Activated gamma-delta T cell treated with Interleukin-2 at 50 U/mL for 16 hours (primary cell): ENCODE measurements at places on chromosomes 7 and 10.

DNA sequence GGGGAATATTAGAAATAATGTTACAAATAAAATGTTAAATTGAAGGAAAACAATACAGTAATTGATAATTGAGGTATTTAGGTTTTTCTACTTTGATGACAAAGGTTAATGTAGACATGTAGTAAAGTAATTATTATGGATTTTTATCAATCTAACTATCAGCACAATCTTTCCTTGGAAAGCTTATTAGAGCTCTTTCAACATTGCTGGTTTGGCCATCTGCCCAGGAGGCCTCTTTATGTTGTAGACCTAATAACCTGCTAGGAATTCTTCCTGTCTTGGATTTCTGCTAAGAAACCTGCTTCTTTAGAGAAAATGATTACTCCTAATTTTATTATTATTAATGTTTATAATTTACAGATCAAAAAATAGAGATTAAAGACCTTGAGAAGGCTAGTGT, 78.9 kb downstream of the CHRM2 start:
- DNase-seq = no peak

GRCh38 chr7:154795437-154795836, 207.5 kb downstream of the PAXIP1 start:
- no peak for DNase-seq

- DNase-seq = no peak
Observed at GRCh38 chr10:71046747-71047146, 158.4 kb upstream of the PCBD1 start.

DNA sequence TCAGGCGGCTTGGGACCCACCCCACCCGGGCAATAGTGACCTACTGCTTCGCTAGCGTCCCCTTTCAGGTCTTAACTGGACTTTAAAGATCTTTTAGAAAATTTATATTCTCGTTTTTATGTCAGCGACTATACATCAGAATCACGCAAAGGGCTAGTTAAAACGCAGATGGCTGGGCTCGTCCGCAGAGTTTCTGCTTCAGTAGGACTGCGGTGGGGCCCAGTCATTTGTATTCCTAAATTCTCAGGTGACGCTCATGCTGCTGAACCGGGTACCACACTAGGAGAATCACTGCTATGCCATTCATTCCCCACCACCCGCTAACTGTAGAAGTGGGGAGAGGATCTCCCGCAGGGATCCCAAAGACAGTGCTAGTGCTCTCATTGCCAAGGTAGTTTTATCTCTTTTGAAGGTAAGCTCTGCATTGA, 12.0 kb upstream of the SP8 start:
- DNase-seq = no peak

DNA sequence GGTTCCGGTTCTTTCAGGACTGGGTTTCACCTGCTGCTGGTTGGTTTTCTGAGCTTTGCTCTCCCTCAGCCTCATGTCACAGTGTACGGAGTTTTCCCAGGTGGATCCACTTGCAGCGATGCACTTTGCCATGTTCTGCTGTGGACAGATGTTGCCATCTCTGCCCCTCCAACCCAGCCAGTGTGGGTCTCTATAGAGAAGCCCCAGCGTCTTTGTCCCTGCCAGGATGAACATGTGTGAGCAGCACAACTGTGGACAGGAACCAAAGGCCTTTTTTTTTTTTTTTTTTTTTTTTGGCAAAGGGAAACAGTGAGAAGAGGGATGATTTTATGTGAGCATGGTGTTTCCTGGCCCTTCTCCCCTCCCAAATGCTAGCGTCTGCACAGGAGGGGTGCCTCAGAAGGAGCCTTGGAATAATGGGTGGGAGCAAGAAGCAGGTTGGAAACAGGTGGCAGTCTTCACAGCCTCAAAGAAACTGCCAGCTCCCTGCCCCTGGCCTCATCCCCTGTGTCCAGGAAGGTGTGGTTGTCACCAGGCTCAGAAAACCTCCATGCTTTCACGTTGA, 106.5 kb downstream of the RPS24 start:
- DNase-seq = no peak

DNA sequence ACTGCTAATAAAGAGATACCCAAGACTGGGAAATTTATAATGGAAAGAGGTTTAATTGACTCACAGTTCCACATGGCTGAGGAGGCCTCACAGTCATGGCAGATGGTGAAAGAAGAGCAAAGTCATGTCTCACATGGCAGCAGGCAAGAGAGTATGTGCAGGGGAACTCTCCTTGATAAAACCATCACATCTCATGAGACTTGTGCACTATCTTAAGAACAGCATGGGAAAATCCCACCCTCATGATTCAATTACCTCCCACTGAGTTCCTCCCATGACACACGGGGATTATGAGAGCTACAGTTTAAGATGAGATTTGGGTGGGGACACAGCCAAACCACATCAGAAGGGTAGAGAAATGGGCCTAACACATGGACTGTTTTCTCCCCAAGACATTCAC, 156.3 kb downstream of the CCDC71L start:
- DNase-seq = no peak

GRCh38 chr7:137804836-137805235, 41.9 kb downstream of the DGKI start:
- DNase-seq = no peak

GRCh38 chr10:128528167-128528566, 401.9 kb upstream of the MKI67 start:
- DNase-seq = no peak

- no peak for DNase-seq
Observed at GRCh38 chr7:158963771-158964241, 107.4 kb downstream of the DYNC2I1 start.

- no peak for DNase-seq
Observed at GRCh38 chr10:88835910-88836221, 15.8 kb downstream of the ANKRD22 start.

DNA sequence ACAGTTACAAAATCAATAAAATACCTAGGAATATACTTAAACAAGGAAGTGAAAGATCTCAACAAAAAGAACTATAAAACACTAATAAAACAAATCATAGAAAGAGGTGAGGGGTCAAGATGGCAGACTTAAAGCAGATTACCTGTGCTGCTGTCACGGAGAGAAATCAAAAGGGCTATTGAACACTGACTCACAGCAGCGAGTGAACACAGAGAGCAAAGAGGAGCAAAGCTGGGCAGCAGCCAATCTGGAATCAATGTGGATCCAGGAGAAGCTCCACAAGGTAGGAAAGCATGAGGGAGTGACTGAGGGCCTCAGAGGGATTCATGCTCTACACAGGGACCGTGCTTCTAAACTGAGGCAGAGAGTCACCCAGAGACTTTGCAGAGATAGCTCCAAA, 562.0 kb upstream of the SEMA3D start:
- DNase-seq = no peak
